Activated T-helper 1 cell treated with anti-CD3 and anti-CD28 coated beads, Interleukin-2, amount 50 U/mL, for 16 hours (primary cell): ENCODE measurements at places on chromosomes 11 and 22.

DNA sequence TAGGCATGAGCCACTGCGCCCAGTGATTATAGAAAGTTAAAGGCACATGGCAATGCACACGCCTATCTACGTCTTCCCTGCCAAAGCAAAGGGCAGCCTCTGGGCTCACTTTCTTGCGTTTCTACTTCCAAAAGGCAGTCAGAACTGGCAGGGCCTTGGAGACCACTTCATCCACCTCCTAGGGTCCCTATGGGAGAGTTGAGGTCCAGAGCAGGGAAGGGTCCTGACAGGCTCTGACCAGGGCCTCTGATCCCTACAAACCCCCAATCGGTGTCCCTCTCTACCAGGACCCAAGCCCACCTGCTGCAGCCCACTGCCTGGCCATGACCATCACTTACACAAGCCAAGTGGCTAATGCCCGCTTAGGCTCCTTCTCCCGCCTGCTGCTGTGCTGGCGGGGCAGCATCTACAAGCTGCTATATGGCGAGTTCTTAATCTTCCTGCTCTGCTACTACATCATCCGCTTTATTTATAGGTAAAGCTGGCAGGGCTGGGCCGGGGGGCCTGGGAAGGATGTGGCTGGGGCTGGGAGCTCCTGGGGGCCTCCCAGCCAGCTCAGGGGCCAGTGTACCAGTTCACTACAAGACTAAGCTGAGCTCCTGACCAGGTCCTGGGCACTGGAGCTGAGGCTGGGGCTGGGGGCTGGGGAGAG is 1.5 kb downstream of the BEST1 start:
- DNase-seq: no peak

DNA sequence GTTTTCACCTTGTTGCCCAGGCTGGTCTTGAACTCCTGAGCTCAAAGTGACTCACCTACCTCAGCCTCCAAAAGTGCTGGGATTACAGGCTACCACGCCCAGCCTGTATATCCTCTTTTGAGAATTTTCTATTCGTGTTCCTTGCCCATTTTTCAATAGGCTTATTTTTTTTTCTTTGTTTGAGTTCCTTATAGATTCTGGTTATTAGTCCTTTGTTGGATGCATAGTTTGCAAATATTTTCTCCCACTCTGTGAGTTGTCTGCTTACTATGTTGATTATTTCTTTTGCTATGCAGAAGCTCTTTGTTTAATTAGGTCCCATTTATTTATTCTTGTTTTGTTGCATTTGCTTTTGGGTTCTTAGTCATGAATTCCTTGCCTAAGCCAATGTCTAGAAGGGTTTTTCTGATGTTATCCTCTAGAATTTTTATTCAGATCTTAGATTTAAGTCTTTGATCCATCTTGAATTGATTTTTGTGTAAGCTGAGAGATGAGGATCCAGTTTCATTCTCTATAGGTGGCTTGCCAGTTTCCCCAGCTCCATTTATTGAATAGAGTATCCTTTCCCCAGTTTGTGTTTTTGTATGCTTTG is 17.7 kb upstream of the ZBED5 start:
- no peak for DNase-seq

DNA sequence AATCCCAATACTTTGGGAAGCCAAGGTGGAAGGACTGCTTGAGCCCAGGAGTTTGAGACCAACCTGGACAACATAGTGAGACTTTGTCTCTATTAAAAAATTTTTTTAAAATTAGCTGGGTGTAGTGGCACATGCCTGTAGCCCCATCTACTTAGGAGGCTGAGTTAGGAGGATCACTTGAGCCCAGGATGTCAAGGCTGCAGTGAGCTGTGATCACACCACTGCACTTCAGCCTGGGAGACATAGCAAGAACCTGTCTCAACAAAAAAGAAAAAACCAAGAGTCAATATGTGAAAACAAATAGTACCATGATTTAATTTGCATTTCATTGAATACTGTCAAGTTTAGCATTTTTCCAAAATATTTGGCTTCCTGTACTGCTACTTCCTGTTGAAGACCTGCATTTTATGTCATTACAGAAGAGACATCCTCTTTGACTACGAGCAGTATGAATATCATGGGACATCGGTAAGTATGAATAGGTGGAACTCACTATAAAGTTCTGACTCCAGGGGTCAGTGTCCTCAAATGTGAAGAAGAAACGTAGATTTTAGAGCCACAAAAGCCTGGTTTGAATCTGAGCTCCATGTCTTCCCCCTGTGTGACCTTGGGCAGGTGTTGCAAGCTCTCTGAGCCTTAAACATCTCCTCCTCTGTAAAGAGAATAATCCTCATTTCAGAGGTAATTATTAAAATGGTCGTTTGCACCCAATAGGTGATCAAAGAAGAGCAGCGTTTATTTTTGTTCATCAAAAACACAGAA is 16.0 kb downstream of the CDC45 start:
- no peak for DNase-seq

- peak; percentile 9 for DNase-seq
Measured at GRCh38 chr11:120564573-120565311, 53.2 kb downstream of the GRIK4 start.

DNA sequence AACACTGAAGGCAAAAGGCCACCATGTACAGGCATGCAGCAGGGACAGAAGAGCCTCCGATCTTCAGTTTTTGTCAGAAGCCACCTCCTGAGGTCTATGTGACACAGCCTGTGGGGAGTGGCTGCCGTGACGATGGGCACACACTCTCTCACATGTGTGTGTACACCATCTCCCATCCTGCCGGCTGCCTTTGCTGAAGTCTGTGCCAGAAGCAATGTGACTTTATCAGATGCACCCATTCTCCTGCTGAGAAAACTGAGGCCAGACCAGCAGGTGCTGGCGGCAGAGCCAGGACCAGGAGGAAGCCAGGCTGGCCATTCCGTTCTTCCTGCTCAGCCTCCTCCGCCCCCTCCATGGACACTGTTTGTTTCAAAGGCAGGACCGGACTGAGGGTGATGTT is 16.7 kb downstream of the SHANK2 start:
- DNase-seq: no peak

- DNase-seq: no peak
Measured at GRCh38 chr11:83448686-83449085, 162.5 kb upstream of the CCDC90B start.

- DNase-seq: no peak
Measured at GRCh38 chr11:19786644-19787043, 74.0 kb downstream of the NAV2 start.

- DNase-seq: peak; percentile 44
Measured at GRCh38 chr22:30390974-30391691, 3.9 kb upstream of the RNF215 start.

GRCh38 chr22:26553056-26553752 is 36.7 kb downstream of the TPST2 start:
- no peak for DNase-seq

GRCh38 chr22:18048041-18048440 is 23.7 kb upstream of the MICAL3 start:
- no peak for DNase-seq

DNA sequence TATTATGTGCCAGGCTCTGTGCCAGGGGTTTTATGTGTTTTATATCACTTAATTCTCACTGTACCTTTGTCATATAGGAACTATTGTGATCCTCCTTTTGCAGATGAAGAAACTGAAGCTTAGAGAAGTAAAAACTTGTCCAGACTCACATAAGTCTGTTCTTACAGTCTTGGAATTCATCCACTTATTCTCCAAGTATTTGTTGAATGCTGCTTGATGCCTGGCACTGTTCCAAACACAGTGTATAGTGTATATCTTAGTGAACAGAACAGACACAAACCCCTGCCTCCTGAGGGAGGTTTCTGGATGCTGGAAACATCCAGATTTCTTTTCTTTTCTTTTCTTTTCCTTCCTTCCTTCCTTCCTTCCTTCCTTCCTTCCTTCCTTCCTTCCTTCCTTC is 29.0 kb upstream of the FGF3 start:
- DNase-seq: no peak

DNA sequence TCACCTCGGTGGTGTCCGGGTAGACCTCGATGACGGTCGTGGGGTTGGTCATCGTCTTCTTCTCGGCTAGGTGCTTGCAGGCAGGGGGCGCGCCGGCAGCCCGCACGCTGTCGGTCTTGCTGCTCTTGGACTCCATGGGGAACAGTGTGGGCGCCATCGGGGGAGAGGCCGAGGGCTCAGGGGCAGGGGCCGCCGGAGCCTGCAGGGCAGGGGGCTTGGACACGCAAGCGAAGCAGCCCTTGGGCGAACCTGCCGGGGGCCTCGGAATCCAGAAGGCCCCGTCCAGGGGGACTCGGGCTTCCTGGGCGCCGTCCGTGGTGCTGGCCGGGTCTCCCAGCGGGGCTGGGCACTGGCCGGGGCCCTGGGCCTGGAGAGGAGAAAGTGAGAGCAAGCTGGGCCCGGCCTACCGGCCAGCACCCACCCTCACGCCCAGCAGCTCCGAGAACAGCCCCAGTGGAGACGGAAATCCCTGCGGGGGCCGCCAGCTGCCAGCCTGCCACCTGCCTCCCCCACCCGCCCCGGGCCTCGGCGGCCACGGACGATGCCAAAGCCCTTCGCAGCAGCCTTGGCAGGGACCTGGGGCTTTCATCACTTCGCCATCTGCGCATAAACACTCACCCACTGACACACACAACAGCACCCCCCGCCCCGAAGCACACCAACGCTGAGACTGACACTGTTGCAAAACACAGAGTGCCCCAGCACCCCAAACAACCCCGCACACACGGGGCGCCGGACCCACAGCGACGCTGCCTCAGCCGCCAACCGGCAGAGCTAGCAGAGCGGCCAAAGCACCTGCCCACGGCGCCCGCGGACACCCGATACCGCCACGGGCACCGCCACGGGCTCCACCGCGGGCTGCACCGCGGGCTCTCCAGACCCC is 2.4 kb downstream of the IFITM10 start:
- no peak for DNase-seq

- no peak for DNase-seq
Measured at GRCh38 chr11:34887260-34887659, 28.9 kb downstream of the APIP start.

GRCh38 chr11:62195945-62196344 is 5.9 kb downstream of the SCGB1D1 start:
- DNase-seq: no peak

GRCh38 chr11:118342503-118343161 is at the start of gene CD3D:
Gene CD3D (minus strand): TSS chr11:118342705. CDS start chr11:118342607, 98 bp downstream.
- DNase-seq: peak; percentile 39

DNA sequence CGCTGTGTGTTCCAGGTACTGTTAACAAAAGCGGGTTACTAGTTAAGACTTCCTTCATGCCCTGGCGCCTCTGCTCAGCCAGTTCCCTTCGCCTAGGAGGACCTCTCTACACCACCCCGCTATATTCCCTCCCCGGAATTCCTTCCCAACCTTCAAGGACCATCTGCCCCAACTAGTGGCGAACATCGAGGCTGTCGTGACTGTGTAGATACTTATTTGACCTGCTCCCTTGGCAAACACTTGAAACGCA is 450 bp upstream of the BCL2L13 start:
- no peak for DNase-seq

DNA sequence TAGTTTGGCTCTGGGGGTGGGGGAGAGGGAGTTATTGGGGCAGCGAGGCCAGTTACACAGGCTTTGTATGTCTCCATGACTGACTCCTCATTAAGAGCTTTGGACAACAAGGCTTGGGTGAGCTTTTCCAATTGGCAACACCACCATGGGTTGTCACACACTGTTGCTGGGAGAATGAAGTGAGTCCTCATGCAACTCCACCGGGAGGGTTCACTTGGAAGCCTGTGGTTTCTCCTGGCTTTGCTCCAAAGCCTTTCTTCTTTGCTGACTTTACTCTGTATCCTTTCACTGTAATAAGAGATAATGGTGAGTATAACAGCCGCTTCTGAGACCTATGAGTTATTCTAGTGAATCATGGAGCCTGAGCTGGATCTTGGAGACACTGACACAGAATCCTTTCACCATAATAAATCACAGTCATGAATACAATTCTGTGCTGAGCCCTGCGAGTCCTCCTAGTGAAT is 24.9 kb downstream of the EIF3F start:
- no peak for DNase-seq

DNA sequence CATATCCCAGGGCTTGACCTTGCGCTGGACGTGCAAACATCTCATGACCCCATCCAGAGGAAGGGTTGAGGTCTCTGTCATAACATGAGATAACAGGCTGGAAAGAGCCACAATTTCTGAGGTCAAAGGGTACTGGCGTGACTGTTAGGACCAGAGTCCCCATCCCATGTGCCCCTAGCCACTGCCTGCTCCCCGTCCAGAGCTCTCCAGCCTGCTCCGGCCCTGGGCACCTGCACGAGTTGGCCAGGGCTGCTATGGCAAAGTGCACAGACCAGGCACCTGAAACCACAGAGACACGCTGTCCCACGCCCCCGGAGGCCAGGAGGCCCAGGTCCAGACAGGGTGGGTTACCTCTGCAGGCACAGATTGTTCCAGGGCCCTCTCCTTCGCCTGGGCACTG is 58.9 kb downstream of the SHANK2 start:
- no peak for DNase-seq

DNA sequence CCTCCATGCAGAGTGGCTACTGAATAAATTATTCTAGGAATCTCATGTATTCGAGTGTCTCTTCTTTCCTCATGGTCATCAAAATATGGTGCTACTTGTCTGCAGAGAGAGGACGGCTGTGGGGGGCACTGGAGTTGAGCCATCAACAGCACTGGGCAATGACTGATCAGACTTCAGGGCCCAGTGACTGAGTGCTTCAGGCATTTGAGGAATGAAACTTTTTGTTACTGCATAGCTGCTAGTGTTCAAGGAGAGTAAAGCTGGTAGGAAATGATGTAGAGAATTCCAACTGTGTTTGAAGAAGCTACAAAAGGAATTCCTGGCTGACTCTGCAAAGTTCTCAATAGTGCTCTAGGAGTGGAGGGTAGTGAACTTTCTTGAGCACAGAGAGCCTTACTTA is 277.7 kb downstream of the CADM1 start:
- DNase-seq: no peak

- no peak for DNase-seq
Measured at GRCh38 chr11:106391771-106392420, 314.4 kb downstream of the AASDHPPT start.

DNA sequence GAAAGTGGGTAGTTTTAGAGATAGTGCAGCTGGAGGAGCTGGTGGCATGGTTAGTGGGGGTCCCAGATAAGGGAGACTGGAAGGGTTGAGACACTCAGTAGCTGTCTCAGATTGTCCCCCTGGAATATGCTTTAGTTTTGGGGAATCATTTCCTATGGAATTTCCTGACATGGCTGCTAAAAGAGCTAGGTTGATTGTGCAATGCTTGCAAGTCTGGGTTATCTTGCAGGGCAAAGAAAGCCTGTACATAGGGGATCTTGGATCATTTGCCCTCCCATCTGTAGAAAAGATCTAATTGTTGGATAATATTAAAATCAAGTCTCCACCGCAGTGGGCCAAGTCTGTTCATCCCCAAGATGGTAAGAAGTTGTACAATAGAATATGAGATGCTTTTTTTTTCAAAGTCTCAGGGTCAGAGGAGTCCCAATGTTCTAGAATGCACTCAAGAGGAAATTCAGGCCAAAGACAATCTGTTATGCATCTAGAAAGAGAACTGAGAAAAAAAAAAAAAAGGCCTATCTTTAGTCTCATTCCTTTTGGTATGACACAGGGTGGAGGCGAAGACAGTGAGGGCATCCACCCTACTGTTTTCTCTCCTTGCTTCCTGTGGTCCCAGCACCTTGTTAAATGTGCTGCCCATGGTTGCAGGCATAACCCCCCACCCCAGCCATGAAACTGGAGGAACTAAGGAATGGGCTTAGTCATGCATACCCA is 20.2 kb downstream of the MS4A6E start:
- DNase-seq: no peak
